ENCODE measurements at places on chromosomes 4 and X.

DNA sequence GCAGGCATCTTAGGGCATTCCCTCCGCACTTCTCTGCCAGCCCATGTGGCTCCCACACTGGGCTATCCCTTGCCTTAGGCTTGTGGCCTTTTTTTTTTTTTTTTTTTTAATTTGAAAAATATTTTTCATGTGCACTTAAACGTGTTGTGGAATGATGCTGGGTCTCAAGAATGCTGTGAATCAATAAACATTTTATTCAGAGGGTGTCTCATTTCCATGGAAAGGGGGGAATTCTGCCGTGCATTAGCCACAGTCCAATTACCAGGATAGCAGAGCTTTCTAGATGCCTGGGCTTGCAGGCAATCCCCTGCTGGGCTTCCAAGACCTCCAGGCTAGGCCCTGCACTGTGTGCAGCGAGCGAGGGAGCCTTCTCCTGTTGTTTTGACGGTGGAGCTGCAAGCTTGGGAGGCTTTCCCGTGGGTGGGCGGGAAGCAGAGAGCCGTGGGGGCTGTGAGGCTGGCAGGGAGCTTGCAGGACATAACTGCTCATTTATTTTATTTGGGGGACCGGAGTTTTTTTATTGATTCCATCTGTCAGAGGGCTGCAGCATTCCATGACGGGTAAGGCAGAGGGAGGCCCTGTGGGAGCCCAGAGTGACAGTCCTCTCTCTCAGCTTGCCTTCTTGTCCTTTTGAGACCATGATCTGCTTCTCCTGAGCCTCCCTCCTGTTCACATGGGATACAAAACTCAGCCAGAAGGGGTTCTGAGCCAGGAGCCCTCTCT, 2.6 kb upstream of the CPZ start:
- DNase-seq, result no peak

- DNase-seq, result no peak
These were observed 192.9 kb upstream of the GALNT7 start for GRCh38 chr4:172975651-172976229.

- DNase-seq, result no peak
These were observed 23.6 kb upstream of the RASGEF1B start for GRCh38 chr4:81495345-81495744.

DNA sequence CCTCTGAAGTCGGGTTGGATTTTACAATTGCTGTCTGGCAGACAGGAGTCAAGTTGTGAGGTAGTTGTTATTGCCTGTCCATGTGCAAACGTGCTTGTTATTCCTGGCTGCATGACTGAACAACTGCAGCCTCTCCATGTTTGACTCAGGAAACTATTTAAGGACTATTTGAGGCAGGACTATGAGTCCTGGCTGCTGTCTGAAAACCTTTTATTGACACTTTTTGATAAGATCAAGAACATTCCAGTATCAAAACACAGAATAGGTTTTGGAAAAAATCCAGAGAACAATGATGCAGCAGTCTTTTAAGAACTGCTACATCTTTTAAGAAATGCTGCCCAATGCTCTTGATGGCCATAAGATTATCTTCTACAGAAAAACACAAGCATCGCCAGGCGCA, 10.0 kb upstream of the SPRY1 start:
- no peak for DNase-seq

- DNase-seq, result no peak
These were observed 26.6 kb downstream of the PCDH7 start for GRCh38 chr4:30746735-30747134.

DNA sequence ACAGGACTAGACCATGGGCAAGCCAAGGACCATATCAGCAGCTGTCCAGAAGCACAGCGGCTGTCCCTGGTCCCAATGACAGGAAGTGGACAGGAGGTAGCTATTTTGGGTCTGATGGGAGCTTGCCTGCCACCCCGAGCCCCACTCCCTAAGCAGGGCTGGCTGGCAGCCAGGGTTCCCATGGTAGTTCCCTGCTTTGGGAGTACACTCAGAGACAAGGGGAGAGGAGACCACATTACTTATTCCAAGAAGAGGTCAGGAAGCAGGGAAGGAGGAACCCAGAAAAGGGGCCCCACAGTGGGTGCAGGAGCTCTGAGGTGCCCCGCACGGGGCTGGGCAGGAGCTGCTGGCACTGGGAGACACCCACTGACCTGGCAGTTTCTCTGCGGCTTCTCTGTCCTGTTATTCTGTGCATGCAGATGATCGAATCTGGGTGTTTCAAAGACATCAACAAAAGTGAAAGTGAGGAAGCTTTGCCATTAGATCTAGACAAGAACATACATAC, 36.3 kb downstream of the HTT-AS start:
- no peak for DNase-seq

- DNase-seq, result no peak
These were observed 2.1 kb downstream of the NSG1 start for GRCh38 chr4:4388836-4389575.

- no peak for DNase-seq
These were observed 22.9 kb downstream of the EXOC1 start for GRCh38 chr4:55876387-55876786.

DNA sequence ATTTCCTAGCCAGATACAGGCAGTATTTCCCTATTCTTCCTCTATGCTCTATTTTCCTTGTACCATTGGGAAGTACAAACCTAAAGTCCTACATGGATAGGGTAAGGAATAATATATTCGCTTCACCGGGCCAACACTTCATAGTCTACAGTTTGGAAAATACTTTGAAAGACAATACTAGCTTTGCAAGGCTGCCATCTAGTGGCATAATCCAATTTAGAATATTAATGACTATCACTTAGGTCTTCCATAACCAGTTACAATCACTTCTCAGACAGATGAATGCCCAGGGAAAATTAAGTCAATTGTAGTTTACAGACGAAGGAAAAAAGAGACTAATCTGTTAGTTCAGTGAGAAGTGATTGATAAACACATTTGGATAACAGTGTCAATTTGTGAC, 141.0 kb upstream of the FAM47C start:
- peak; percentile 19 for DNase-seq

DNA sequence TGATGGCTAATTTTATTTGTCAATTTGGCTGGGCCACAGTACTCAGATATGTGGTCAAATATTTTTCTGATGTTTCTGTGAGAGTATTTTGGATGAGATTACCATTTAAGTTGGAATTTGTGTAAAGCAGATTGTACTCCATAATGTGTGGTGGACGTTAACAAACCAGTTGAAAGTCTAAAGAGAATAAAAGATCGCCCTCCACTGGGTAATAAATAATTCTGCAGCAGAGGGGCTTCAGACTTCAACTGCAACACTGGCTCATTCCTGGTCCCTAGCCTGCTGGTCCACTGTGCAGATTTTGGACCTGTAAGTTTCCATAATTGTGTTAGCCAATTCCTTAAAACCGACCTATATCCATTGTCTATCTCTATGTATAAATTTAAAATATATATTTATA, 540.3 kb downstream of the PCDH18 start:
- DNase-seq, result no peak

DNA sequence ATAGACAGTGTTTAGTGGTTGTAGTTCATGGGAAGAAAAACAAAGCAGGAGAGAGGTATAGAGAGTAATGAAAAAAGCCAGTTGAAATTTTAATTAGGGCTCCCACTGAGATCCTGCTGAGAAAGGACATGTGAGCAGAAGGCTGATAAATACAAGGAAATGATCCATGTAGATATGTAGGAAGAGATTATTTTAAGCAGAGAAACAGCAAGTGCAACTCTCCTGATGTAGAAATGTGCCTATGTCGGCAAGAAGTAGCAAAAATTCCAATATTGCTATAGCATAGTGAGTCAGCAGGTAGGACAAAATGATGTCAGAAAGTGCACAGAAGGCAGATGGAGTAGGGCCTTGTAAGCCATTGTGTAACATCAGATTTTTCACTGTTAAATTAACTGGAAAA, 1027.3 kb downstream of the PCDH18 start:
- no peak for DNase-seq

GRCh38 chr4:1644891-1645657, 39.0 kb downstream of the FAM53A start:
- no peak for DNase-seq

GRCh38 chr4:23888421-23889319, 1.2 kb downstream of the PPARGC1A start:
- no peak for DNase-seq

DNA sequence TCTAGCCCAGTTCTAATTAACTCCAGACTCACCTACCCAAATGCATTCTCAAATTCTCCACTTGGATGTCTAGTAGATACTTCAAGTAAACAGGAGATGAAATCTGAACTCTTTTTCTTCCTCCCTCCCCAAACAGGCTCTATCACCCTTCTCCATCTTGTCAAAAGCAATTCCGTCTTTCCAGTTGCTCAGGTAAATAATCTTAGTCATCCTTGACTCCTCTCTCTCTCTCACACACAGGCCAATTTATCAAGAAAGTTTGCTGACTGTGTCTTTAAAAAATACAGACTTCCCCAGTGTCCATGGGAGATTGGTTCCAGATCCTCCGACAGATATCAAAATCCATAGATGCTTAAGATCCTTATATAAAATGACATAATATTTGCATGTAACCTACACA, 12.9 kb downstream of the TXK start:
- DNase-seq, result no peak

GRCh38 chr4:52959541-52959940, 97.4 kb downstream of the RASL11B start:
- no peak for DNase-seq

GRCh38 chrX:72262077-72262476, 15.0 kb downstream of the RPS4X start:
- no peak for DNase-seq

GRCh38 chr4:174199735-174200134, 83.7 kb downstream of the FBXO8 start:
- DNase-seq, result no peak

- DNase-seq, result no peak
These were observed 14.3 kb downstream of the ANTXR2 start for GRCh38 chr4:80058740-80059139.

DNA sequence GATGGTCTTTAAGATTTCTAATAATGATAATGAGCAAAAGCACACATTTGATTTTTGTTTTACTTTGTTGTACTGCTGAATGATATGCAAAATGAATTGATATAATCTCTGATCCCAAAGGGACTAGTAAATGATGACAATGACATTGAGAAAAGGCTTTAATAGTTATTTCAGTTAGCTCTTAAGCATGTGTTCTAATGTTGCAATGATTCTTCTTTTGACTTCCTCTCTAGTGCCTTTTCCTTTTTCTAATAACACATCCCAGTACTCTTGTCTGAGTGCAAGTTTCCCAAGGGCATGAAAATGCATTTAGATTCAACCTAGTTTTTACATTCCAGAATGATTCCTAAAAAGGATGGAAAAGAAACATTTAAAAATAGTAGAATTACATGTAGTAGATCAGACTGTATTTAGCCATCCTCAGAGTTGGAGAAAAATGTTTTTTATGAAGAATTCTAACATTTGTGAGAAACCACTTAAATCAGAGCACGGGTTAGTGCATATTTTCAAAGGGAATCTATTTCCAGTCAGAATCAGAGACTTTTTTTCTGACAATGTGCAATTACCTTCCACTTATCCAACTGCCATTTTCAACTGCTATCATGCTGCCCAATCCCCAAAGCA, 508.8 kb downstream of the C4orf33 start:
- DNase-seq, result no peak

DNA sequence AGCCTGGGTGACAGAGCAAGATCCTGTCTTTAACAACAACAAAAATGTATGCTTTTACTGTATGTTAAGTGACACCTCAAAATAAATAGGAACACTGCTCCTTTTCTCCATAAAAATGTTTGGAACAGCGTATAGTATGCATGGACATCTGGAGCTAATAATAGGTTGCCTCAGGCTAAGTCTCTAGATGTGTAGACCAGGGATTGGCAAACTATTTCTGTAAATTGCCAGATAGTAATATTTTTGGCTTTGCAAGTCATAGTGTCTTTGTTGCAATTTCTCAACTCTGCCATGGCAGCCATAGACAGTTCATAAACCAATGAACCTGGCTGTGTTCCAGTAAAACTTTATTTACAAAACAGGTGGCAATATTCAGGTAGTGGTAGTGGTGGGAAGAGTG, 76.6 kb upstream of the CBLL2 start:
- no peak for DNase-seq

GRCh38 chr4:117481742-117482141, 396.4 kb upstream of the TRAM1L1 start:
- DNase-seq, result no peak

DNA sequence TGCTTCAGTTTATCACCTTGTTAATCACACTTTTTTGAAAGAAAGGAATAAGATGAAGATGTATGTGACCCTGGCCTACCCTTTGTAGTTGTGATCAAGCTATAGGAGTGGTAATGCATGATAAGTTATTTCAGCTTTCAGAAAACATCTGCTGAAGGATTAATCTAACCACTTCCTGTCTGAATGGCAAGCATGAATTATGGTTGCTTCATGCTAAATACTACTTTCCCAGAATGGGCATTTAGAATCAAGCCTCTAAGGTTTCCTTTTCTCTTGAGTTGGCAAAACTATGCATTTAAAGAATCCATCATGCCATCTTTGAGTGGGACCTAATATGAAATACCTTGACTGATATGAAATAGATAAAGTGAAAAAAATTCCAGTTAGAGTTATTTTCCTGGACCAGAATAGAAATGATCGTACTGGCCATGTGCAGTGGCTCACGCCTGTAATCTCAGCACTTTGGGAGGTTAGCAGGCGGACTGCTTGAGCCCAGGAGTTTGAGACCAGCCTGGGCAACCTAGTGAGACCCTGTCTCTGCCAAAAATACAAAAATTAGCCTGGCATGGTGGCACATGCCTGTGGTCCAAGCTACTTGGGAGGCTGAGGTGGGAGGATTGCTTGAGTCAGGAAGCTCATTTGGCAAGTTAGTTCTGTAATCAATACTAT, 59.1 kb downstream of the ANXA3 start:
- DNase-seq, result no peak

GRCh38 chr4:116627545-116627944, 457.8 kb downstream of the TRAM1L1 start:
- DNase-seq, result no peak

DNA sequence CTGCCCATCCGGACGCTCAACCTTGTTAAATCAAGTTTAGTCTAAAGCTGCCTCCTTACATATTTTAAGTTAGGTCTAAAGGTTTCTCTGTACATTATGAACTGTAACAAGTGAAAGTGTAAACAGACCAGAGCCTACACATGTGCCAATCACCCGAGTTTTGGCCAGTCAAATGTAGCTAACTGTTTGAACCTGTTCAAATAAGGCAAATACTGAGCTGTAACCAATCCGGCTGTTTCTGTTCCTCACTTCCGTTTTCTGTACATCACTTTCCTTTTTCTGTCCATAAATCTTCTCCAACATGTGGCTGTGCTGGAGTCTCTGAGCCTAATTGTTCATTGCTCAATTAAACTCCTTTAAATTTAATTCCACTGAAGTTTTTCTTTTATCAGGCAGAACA, 113.3 kb upstream of the SHISA3 start:
- DNase-seq, result no peak

- DNase-seq, result no peak
These were observed 19.8 kb downstream of the SNX25 start for GRCh38 chr4:185229021-185229818.
